ENCODE measurements at places on chromosomes 3 and 15.

- DNase-seq: no peak
Observed at GRCh38 chr3:185089343-185089742, 63.5 kb downstream of the C3orf70 start.

- DNase-seq: no peak
Observed at GRCh38 chr15:49265911-49266310, 95.9 kb downstream of the GALK2 start.

- DNase-seq: no peak
Observed at GRCh38 chr3:171113716-171114115, 87.2 kb upstream of the SLC2A2 start.

- DNase-seq: no peak
Observed at GRCh38 chr15:76234337-76234889, 76.9 kb downstream of the ETFA start.

DNA sequence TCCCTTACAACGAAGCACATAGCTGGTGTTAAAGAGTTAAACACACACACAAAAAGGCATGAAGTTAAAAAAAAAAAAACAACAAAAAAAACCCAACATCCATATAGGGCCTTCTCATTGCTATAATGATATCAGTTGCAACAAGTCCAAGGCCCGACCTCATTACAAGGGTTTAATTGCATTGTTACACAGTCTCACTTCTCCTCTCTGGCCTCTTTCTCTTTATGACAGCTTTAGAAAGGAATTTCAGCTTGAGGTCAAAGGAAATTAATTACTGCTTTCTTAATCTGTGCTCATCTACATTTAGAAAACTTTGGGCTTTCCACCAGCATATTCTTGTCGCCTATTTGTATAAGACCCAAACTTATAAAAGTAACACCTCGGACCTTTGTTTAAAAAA lies 342.1 kb downstream of the NR2F2 start:
- no peak for DNase-seq

DNA sequence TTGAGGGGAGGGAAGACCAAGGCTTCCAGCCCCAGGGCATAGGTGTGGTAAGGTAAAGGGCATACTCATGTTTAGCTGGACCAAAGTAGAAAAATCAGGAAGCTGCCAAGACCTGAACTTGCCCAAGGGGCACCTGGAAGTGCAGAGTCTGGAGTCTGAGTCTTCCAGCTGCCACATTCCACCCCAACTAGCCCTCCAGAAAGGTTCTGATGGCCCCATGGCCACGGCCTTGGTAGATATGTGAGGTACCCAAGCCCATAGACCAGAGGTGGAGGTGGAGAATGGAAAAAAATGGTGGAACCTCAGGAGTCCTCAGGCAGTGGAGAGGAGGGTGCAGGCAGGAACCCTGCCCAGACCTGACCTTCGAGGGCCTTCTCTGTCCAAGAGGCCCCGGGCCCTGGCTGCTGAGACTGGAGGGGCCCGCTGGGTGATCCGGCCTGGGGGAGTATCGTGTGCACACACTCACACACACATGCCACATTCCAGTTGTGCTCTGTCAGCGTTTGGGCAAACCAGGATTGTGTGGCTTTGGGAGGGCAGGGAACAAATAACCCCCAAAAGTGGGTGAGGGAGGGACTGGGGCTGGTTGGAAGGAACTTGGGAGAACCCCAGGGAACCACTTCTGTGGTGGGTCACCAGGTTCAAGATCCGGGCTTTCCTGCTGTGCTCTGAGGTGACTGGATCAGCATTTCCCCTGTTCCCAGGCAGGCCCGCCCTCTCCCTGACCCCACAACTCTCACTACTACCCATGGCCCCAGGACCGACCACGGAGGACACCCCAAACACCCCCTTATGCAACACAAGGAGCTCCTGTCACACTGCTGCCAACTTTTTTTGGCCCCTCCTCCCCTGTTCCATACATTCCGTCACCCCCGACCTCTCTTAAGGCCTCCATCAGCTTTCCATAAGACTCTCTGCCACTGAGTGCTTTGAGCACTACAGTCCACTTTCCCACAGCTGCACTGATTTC lies 11.6 kb downstream of the MYL3 start:
- DNase-seq: no peak

GRCh38 chr3:74027121-74027520 lies 402.4 kb upstream of the PDZRN3 start:
- DNase-seq: no peak

DNA sequence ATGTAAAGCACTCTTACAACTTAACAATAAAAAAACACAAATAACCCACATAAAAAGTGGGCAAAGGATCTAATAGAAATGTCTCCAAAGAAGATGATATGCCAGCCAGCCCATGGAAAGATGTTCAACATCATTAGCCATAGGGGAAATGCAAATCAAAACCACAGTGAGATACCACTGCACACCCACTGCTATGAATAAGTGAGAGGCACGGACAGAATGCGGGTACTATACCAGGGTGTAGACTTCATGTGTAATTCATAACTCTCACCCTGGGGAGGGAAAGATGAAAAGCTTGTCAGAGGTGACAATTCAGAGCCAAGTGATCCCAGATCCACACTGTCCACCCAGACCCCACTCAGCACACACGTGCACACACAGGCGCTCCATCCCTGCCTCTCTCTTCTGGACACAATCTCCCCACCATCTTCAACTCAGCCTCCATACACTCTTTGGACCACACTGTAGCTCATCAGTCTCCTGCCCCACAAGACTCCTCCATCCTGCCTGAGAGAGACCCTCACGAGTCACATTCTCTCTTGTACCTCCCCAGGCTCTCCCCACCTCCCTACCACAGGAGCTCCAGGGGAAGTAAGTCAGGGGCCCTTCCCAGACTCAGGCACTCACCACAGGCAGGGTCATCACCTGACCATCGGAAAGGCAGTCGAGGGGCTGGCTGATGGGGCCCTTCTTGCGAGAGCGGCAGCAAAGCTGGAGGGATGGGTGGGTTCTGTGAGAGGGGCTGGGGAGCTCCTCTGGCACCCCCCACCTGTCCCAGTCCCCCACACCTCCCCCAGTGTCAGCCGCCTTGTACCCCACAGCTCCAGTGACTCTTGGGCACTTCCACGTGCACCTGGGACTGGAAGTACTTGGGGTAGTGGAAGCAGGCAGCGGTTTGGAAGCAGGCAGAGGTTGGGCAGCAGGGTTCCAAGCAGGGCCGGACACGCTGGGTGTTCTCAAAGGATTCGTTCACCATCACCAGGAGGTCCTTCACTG lies 21.3 kb downstream of the PLA2G4E start:
- no peak for DNase-seq

DNA sequence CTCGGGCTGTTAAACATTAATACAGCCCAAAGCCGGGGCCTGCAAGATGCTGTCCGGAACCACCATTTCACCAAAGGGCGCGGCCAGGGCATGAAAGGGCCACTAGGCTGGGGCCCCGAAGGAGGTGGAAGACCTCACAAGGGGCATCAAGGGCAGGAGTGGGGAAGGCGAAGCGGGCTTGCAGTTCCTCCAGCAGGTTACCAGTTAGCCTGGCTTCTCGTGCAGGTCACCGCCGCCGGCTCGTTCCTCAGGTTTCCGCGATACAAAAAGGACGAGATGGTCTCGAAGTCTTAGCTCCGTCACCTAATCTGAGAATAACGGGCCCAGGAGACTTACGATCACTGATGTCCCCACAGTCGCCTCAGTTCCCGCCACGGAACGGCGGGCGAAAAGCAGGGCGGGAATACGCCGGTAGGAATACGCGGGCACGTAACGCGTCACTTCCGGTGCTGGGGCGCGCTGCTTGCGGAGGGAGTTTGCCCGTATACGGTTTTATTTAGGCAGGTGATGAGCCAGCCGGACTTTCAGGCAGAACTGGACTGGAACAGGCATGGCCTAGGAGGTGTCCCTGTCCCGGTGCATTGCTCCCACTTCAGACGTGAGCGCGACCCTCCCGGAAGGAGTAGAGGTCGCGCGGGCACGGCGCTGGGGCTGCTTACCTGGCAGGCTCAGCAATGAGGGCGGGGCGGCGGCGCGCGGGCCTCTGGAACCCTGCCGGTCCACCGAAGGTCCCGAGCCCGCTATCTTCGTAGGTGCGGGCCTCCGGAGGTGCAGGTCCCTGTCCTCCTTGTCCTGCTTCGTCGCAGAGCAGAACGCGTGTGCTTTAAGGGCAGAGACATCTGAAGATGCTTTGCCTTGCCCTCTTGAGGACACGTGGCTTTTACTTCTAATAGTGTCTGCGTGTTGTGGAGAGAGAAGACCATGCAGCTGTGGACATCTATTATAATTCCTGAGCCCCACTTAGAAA lies at the start of gene RFC4:
RFC4 (minus strand) TSS at position 394 of the 967 bp plus-strand sequence. CDS start 1,769 bp downstream, outside the sequence.
- peak; percentile 56 for DNase-seq

DNA sequence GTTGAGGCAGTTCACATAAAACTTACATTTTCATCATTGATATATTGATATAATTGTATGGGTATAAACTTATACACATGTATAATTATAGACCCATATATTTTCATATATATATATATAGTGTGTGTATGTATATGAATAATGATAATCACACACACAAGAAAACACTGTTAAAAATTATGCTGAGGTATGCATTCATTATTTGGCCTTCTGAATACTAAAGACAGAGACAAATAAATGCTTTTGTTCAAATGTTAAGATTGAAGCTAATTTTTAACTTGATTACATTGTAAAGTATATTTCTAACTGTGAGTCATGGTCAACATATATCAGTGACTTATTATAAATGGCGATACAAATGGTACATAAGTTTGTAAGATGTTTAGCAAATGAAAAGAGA lies 888.8 kb downstream of the OTOL1 start:
- DNase-seq: no peak

DNA sequence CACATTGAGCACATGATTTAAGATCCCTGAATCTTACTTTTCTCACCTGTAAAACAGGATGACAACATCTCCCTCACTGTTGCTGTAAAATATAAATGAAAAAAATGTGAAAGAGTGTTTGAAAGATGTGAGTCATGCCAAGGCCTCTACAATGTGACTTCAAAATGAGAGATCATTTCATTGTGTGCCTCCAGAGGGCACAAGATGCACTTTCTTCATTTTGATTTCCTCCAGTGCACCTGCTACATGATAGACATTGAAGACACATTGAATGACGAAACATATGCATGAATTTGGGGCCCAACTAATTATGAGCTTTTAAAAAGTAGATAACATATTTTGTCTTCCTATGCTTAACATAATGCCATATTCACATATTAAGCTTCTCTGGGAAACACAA lies 170.3 kb downstream of the MOBP start:
- no peak for DNase-seq

DNA sequence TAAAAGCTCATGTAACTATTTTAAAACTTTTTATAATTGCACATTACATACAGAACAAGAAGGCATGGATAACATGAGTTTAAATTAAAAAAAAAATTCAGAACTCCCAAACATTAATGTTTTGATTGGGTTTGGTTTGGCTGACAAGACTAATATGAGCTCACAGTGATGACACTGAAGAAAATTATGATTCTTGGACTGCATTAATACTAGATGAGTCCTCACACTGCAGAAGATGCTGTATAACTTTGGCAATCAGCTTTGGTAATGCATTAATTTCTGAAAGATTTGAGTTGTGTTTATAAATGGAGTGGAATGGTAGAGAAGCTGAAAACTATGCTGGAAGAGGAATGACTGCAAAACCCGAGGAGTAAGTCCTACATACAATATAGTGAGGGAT lies 358.9 kb downstream of the PLCL2 start:
- no peak for DNase-seq

DNA sequence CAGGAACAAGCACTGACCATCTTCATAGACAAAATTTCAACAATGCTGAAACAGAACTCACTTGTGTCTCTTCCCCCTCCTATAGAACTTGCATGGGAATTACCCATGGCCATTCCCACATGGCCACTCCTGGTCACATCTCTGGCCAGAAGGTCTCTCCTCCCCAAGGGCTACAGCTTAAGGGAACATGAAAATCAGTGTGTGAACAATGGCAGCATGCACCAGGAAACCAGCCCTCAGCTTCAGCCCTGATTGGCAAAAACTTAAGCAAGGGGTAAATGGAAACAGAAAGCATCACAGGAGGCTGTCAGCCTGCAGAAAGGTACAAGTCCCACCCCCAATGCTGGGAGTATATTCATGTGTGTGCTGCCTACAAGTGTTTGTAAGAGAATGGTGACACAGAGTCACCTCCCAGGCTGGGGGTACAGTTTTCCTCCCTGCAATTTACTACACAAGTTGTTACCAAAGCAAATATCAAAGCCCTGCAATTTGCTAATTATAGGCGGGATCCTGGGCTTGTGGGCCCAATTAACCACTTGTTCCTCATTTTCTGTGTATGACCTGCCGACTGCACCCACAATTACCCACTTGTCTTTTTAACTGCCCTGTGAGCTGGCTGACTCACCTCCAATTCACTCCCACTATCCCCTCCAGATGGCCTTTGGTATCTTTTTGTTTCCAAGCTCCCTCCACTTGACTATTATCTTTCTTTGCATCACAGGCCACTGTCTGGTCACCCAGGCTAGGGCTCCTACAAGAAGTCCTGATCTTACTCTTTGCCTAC lies 84.4 kb upstream of the HES1 start:
- no peak for DNase-seq

GRCh38 chr15:31197497-31198414 lies 96.2 kb upstream of the TRPM1 start:
- DNase-seq: no peak

GRCh38 chr3:134600685-134601463 lies 49.9 kb downstream of the KY start:
- peak; percentile 51 for DNase-seq

GRCh38 chr3:175200391-175201095 lies 341.4 kb downstream of the NAALADL2 start:
- no peak for DNase-seq

DNA sequence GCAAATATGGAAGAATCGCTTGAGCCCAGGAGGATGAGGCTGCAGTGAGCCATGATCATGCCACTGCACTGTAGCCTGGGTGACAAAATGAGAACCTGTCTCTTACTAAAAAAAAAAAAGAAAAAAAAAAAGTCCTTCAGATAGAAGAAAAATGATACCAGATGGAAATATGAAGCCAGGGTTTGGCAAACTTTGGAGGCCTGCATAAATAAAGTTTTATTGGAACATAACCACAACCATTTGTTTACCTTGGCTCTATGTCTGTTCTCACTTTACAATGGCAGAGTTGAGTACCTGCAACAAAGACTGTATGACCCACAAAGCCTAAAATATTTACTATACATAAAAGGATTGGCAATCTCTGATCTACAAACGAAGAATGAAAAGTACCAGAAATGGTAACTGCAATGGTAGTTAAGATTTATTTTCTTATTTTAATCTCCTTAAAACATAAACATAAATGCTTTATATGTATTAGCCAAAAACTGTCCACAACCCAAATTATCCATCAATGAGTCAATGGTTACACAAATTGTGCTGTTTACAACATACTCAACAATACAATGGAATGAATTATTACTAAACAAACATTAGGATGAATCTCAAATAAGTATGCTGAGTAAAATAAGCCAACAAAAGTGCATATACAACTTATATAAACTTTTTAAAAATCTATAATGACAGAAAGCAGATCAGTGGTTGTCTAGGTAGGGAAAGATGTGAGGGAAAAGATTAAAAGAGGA lies 41.8 kb downstream of the GOLGB1 start:
- no peak for DNase-seq

DNA sequence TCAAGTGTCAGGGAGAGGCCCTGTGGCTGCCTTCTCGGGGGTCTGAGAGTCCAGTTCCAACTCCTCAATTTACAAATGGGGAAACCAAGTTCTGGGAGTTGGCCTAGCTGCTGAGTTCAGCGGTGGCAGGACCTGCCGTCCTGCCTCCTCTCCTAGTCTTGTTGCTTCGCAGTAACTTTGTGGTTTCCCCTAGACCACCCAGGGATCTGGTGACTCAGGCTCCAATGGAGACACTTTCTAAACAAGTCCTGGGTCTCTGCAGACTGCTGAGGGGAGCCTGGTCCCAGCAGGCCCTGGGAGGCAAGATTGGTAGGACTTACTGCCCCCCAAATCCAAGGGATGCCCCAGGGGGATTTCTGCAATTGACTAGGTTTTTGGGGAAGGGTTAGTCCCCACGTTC lies 83.6 kb downstream of the SMAD6 start:
- DNase-seq: no peak
